ENCODE measurements at places on chromosomes 3 and 15. TPM values are rescaled to one million over a fixed set of nuclear protein-coding genes. Genes with fewer than 3 reads are reported as not detected.

DNA sequence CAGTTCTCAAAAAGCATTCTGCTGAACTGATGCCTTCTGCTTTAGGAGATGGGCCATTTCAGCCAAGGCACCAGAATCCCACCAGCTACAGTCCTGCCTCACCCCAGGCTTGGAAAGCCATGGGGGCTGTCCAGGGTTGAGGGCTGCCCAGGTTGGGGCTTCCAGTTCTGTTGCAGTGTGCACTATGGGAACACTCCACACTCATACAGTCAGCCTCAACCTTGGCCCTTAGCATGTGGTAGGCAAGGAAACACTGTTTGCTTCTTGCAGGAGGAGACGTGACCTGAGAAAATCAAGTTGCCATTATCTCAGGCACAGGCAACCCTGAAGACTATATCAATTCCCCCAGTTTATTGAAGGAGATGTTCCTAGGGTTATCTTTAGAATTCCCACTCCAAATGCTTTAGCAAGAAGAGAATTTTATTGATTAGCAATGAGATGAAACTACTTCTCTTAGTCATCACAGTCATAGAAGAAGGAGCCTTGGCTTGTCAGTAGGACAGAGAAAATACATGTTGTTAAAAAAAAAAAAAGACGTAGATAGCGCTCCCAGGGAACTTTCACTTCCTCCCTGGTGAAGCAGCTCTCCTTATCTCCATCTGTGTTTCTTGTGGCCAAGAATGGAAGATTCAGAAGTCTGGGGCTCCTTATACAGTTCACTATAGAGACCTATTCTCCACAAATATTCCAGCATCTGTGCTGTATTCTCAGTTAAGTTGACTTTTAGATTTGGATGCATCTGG, 38.3 kb upstream of the IL12A start:
- no peak for DNase-seq

DNA sequence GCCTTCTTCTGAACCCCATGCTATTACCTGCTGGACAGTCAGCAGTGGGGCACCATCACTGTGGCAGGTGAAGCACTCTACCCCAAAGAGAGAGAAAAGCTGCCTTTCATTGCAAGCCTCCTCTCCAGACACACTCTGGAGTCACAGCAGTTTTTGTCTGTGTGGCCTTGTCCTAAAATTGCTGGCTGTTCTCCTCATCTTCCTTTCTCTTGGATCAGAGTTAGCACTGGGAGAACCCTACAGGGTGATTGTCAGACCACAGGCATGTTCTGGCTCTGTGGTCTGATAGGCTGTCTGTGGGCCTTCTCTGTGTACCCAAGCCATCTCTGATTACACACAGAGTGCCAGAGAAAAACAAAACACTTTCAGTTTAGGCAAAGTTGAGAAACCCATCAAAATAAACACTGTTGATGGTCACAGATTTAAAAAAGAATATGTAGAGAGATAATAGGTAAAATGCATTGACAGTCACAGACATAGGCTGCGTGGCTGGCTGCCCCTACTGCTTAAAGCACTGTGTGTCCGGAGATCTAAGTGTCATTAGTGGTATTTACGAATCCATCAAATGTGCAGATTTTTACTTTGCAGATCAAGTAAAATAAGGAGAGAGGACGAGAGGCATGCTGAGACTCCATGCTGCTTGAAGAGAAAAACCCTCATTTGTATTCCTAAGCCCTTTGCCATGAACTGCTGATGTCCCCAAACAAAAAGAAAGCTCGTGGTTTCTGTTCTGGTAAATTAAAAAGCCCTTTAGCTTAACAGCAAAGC, 689.9 kb downstream of the TUSC7 start:
- no peak for DNase-seq

DNA sequence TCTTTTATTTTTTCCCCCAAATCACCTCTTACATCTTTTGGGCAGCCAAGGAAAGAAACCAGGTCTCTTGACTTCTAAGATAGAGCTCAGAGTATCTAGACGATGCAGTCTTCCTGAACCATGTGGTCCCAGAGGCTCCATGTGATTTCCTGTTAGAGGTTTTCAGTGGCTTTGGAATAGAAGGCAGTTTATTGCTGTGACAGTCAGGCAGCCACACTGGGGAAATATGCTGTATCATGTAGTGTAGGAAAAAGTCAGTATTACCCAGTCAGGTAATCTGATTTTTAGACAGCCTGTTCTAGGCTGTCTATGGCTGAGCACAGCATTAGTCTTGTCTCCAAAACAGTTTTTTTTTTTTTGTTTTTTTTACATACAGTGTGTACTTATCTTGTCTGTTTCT, 294.3 kb downstream of the THSD4 start:
- peak; percentile 56 for DNase-seq

- no peak for DNase-seq
Measured at GRCh38 chr3:117958027-117958426, 1076.6 kb downstream of the IGSF11 start.

- DNase-seq, result no peak
Measured at GRCh38 chr3:197398286-197398878, 100.0 kb upstream of the DLG1 start.

DNA sequence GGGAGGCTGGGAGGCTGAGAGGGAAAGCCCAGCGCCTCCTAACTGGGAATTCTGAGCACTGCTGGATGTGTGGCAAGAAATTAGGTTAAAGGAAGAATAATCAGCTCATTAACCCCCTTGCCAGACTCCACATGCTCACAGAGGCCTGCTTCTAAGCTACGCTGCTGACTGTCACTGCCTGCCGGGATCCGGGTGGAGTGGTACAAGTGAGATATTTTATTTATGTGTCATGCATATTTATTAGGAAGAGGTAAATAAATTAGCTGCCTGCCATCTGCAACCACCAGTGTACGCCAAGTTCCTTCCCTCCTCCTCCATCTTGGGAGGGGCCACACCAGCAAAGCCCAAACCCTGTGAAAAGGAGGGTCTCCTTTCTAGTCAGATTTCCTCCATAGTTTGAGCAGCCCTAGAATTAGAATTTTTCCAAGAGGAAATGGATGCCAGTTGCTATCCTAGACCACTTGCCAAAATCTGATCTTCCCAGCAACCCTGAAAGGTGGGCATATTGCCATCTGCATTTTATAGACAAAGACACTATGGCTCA, 43.5 kb upstream of the GRIP2 start:
- no peak for DNase-seq

DNA sequence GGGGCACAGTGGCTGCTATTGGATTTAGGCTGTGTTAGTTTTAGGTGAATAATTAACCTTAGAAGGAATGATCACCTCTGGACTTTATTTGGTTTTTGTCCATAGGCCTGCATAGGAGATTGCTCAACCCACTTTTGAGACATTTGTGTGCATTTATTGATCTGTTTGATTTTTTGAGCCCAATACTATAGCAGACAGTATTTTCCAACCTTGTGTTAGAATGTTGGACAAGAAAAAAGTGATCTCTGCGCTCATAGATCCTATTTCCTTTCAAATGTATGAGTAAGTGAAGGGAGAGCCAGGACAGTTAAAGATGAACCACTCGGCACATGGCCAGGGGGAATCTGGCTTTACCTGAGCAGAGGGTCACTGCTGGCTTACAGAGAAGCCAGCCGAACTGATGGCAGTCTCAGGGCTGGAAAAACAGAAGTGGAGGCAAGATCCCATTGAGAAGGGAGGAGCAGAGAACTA, 8.8 kb upstream of the TOPBP1 start:
- DNase-seq, result no peak

DNA sequence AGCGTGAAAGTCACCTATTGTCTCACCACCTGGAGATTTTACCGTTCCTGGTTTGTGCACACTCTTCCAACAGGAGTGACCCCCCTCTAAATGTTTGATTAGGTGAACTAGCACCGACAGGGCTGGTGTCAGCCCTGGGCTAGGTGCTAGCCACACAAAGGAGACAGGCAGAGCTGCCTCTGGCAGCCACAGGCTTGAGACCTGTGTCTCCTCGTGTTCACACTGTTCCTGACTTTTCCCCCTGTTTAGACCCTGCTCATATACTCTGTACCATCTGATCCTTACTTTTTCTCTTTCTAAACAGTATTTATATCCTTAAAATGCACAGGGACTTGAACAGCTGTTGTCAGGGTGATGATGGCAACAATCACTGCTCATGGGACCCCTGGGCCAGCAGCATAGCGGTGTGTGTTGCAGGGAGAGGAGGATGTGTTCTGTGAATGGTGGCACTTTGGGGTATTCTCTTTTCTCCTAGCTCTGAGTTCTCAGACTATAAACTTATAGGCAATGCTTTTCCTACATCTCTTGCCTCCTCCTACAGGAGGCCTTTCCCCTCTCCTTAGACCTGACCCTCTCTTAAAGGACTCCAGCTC, 5.5 kb downstream of the CD80 start:
- no peak for DNase-seq

GRCh38 chr3:139463466-139463865, 12.8 kb downstream of the RBP2 start:
- DNase-seq, result no peak

The MGLL gene
- 42.0 TPM for total RNA-seq

The ZPLD1 gene
- total RNA-seq, result not detected

The VGLL3 gene
- total RNA-seq, result 19.8 TPM

The ATP13A4 gene
- total RNA-seq, result not detected

The KPNA4 gene
- total RNA-seq, result 27.8 TPM

The NLGN1 gene
- 0.39 TPM for total RNA-seq

The IL12A gene
- total RNA-seq, result 0.72 TPM

The RBP2 gene
- total RNA-seq, result not detected

The SI gene
- total RNA-seq, result not detected

All from RPMI7951 (cell line).